NCI-H187 (cell line): ENCODE measurements at places on chromosomes 4 and X.
A peak's percentile ranks its signal among the peaks of the same experiment; 100 is the strongest.

GRCh38 chr4:120156120-120156718 lies 89.6 kb upstream of the MAD2L1 start:
- peak; percentile 5 for DNase-seq

GRCh38 chr4:23770011-23770410 lies 119.8 kb downstream of the PPARGC1A start:
- DNase-seq = no peak

GRCh38 chr4:150039274-150040127 lies 38.7 kb upstream of the DCLK2 start:
- DNase-seq = no peak

- no peak for DNase-seq
Observed at GRCh38 chrX:9805956-9806355, 19.7 kb downstream of the SHROOM2 start.

DNA sequence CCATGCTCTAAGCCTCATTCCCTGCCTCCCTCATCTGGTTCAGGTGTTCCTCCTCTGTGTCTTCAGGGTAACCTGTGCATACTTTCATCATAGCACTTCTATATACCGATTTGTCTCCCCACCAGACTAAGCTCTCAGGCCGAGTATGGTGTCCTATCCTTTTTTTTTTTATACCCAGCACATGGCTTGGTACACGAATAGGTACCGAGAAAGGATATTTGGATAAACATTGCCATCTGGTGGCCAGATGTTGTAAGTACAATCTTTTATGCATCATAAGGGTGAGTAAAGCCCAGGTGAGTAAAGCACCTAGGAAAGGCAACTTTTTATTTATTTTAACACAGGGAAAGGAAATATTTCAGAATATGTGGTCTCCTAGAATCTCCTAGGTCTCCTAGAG lies 68.4 kb downstream of the MID2 start:
- DNase-seq = no peak

GRCh38 chr4:4334798-4335520 lies 44.9 kb downstream of the ZBTB49 start:
- peak; percentile 35 for DNase-seq

GRCh38 chrX:154313147-154313546 lies 17.6 kb downstream of the TKTL1 start:
- DNase-seq = no peak

GRCh38 chrX:69291116-69291515 lies 125.9 kb upstream of the PJA1 start:
- DNase-seq = no peak

GRCh38 chrX:150730719-150731118 lies 37.5 kb downstream of the MTMR1 start:
- no peak for DNase-seq
